ENCODE measurements at places on chromosomes 1 and 21. TPM values are rescaled to one million over a fixed set of nuclear protein-coding genes. Genes with fewer than 3 reads are reported as not detected.
A peak's percentile ranks its signal among the peaks of the same experiment; 100 is the strongest.

GRCh38 chr21:45917241-45917640, 64.3 kb upstream of the COL6A1 start:
- DNase-seq, result no peak

KLF17 gene
- total RNA-seq, result not detected

DNA sequence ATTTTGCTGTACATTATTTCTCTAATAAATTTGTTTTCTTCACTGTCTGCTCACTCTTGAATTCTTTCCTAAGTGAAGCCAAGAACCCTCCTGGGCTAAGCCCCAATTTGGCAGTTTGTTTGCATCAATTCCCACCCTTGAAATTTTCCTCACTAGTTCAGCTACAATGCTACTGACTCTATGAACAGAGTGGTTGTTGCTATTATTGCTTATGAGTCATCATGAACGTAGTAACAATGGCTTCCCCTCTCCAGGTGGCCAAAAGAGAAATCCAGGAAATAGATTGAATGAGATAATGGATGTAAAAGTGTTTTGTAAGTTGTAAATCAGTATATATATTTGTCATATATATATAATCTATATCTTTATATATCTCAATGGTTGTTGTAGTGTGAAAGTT, 193.0 kb downstream of the URB2 start:
- DNase-seq, result no peak

DNA sequence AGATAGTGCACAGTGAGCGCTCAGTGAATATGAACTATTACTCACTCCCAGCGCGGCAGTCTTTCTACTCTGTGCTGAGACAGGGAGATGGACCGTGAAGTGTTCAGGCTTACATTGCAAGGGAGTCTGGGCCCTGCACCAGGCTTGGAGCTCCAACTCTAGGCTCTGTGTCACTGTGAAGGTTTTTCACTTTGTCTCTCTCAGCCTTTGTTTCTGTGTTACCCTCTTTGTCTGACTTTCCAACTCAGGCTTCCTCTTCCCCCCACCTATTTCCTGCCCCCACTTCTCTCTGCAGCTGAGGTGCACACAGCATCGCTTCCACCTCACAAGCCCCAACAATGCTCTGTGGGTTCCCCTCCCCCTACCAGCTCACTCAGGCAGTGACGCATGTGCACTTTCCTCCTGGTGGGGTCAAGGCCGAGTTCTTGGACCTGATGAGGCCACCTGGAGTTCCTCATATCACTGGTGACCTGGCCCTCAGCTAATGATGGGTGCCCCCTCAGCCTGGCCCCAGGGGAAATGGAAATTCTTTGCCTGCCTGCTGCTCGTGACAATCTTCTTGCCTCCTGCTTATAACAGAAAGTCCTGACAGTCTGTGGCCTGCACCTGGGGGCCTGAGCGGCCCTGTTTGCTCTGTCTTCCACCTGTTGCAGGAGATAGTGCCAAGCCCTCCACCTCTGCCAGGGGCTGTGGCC, 1.1 kb upstream of the LCK start:
- DNase-seq, result peak; percentile 84

DNA sequence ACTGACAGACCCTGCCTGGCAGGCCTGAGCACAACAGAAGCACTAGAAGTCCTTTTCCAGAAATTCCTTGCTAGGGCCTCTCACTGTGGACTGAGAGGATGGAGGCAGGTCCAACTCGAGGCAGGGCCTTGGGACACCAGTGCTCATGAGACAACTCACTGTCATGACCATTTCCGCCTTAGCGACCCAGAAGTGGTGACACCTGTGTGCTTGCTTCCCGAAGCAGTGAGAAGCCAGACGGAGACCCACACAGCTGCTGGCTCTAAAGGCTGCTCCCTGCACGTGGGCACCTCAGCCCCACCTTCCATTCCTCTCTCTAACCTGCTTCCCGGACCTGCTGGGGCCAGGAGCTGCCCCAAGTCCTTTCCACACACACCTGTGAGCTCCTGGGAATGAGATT, 33.0 kb downstream of the KCNC4 start:
- DNase-seq, result no peak

FCGR3A gene
- 1.5 TPM for total RNA-seq

DNA sequence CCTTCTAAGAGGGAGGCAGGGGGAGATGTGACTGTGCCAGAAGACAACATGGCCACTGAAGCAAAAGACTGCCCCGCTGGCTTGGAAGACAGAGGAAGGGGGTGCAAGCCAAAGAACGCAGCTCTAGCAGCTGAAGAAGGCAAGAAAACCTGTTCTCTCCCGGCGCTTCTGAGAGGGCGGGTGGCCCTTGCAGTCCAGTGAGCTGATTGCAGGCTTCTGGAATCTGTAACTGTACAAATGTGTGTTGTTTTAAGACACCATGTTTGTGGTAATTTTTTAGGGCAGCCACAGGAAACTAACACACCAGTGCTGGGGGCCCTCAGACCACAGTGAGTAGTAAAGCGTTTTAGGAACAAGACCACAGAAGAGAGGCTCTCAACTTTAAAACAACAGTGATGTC, 47.0 kb downstream of the CD46 start:
- DNase-seq, result peak; percentile 44

DNA sequence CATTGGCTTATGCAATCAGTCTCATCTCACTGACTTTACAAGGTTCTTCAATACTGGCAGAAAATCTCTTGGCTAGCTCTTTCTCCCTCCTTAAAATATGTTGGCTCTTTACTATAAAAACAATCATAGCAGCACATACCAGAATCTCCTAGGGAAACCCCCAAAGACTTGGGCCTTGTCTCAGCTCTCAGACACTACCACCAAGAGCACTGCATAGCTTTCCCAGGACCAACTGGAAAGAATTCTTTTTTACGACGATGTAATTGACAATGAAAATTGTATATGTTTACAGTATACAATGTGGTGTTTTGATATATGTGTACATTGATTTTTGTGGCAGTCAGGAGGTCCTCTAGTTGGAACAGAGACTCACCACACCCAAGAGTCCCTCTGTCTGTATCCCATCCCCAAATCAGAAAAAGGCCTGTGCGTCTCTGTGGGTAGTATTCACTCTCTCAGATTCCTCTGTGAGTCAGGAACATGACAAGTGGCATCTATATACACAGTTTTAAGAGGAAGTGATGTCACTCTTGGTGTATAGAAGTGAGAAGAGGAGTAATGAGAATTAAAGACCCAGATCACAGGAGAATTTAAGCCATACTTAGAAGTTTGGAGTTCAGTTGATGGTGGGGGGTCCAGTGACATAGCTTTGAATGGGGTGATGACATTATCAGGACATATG, 21.1 kb downstream of the SMAP2 start:
- DNase-seq, result peak; percentile 61

DNA sequence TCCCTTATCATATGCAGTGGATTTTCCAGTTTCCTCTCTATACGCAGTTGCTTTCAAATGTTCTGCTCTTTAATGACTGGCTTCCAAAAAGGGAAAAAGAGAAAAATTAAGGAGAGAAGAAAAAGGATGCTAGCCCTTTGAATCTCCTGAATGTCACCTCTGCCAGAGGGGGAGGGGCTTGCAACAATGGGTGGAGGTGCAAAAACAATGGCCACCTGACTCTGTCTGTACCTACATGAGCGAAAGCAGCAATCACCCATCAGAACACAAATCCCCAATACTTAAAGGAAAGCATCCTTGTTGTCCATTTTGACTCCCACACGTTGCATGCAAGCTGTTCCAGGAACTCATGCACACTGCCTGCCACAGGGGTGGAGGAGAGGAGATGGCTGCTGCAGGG, 61.2 kb downstream of the CCDC30 start:
- no peak for DNase-seq

DNA sequence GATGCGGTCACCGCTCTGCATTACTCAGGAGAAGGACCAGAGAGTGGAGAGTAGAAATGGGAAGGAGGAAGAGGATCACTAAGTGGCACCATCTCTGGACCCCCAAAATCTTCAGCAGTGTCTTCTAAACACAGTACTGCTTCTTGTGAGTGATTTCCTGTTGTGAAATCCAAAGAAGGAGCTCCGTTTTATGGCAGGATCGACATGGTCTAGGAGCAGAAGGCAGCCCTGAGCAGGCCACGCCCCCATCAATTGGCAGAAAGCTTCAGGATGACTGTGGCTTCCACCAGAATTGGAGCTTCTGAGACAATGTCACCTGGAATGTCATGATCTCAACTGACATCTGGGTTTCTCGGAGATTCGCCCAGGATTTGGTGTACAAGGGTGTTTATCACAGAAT, 171.5 kb downstream of the ADSS2 start:
- no peak for DNase-seq

ANGPTL3 gene
- not detected for total RNA-seq

DNA sequence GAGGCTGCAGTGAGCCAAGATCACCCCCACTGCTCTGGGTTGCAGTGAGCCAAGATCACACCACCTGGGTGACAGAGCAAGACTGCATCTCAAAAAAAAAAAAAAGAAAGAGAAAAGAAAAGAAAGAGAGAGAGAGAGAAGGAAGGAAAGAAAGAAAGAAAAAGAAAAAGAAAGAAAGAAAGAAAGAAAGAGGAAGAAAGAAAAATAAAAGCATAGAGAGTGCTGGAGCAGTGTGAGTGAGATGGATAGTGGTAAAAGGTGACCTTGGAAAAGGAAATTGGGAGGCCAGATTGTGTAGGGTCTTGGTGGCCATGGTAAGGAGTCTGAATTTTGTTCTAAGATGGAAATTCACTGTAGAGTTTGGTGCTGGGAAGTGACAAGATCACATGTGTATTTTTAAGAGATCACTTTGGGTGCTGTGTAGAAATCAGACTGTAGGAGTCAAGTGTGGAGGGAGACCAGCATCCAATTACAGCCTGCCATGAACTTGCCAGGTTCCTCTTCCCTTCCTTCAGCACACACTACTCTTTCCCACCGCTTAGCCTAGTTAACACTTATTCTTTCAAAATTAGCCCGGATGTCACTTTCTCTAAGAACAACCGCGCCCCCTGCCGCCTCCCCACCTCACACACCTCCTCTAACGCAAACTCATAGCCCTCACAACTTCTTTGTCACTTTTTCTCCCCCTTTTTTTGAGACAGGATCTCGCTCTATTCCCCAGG, 17.9 kb downstream of the MTX1 start:
- peak; percentile 82 for DNase-seq

GRCh38 chr1:65267271-65267670, 42.1 kb upstream of the DNAJC6 start:
- DNase-seq, result no peak

DNA sequence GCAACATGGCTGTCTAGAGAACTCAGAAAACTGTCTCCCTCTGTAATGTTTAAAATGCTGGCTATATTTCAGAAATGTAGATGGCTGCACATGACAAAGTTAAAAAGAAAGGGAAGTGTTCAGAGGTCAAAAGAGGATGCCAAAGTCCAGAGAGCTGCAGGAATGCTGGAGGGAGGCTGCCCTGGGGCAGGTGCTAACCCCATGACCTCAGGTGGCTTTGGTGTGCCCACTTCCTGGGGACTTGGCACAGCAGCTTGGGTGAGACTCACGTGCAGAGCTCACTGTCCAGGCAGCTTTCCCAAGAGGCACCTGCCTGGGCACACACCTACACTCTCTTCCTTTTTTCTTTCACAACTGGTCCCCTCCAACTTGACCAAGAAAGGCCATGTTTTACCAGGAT, 256.4 kb downstream of the KCNJ6 start:
- DNase-seq, result no peak

S100A1 gene
- not detected for total RNA-seq

- DNase-seq, result peak; percentile 6
Observed at GRCh38 chr1:85465099-85465785, at the start of gene DDAH1. TSS of gene DDAH1 (minus strand) at chr1:85465159. CDS start at chr1:85465045, 114 bp downstream.

DNA sequence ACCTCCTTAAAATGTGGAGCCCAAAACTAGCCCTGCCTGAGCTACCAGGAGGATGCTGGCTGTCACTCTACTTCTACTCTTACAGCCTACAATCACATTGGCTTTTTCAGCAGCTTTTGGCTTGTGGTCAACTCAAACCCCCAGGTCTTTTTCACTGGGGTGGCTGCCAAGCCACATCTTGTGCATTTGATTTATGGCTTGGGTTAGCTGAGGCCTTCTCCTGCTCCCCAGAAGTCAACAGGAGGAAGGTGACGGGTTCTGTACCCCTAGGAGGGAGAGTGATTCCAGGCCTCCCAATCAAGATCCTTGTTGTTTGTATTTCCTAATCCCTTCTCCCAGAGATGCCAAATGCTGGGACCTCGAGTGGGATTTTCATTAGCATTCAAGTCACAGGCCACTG, 124.3 kb downstream of the LACTBL1 start:
- DNase-seq, result no peak

DNA sequence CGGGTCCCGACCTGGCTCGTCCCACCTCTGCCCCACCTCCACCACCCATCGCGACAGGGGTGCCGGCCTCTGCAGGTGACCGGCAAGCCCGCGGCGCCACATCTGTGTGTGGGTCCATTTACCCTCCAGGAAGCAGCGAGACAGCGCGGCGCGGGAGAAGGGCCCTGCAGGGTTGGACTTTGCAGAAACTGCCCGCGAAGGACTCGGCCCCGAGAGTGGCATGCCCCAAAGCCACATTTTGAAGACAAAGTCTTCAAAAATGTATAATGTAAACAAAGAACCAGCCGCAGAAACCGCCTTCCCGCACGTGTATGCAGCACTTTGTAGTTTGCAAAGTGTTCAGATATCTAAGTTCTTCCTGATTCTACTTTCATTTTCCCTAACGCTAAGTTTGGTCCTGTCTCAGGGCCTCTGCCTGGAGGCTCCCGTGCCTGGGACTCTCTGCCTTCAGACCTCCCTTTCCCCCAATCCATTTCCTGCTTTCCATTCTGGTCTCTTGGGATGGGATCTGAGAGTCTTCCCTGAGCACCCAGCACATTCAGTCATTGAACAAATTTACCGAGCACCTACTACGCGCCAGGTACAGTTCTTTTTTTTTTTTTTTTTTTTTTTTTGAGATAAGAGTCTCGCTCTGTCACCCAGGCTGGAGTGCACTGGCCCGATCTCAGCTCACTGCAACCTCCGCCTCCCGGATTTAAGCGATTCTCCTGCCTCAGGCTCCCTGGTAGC, 524 bp upstream of the TMCO4 start:
- peak; percentile 53 for DNase-seq

DNA sequence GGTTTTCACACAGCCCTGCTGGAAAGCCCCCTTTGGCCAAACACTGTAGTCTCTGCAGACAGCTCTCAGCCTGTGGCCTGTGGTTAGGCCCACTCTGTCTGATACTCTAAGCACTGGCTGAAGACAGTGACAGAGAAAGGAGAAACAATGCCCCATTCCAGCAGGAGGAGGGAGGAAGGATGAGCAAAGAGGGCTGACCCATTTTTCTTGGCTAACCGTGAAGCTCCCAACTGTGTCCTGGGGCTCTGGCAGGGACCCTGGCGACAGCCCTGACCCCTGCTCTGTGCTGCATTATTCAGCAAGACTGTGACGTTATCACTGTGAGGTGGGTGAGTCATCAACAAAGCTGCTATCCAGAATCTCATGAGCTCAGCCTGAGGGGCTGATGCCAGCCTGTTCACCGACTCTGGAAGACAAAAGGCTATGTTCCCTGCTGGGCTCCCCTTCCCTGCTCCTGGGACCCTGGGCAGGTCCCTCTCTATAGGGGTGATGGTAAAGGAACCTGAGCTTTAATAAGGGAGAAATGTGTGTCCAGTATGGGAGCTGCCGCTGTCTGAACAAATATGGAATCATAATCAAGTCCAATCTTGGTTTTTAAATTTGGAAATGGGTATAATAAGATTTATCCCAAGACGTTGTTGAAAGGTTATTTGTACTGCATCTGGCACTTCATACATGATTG, 107.0 kb downstream of the RHOU start:
- DNase-seq, result no peak

Measured in activated T-cell treated with anti-CD3 and anti-CD28 coated beads, Interleukin-2, amount 50 U/mL, for 72 hours (primary cell).